ENCODE measurements at places on chromosomes 1 and 21.
A peak's percentile ranks its signal among the peaks of the same experiment; 100 is the strongest.

DNA sequence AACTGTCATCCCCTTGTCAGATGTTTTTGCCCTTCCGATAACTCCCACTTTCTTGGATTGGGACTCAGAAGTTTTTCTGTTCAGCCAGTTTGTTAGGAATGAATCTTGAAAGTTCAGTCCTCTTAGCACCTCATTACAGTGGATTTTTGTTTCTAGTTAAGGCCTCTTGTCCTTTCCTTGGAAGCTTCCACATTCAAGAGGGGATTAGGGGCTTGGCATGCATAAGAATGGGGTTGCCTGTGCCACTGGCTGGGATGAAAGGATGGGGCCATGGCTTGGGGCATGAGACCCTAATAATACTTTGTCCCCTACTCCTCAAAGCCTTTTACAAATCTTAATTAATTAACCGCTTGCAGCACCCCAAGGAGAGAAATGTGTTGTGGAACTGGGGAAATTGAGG lies 2.4 kb upstream of the DHDDS start:
- DNase-seq, result no peak

GRCh38 chr1:33874636-33875035 lies 10.8 kb downstream of the HMGB4 start:
- no peak for DNase-seq

GRCh38 chr1:100713626-100714025 lies 5.9 kb upstream of the VCAM1 start:
- no peak for DNase-seq

- no peak for DNase-seq
These were observed 288.4 kb downstream of the SMYD3 start for GRCh38 chr1:246218686-246219085.

- no peak for DNase-seq
These were observed 56.3 kb upstream of the FBXO28 start for GRCh38 chr1:224057461-224058199.

GRCh38 chr1:192635939-192636338 lies at the start of gene RGS13:
Gene RGS13 (plus strand): TSS chr1:192636147. CDS start chr1:192644335, 8,188 bp downstream.
- DNase-seq, result no peak

GRCh38 chr1:156124557-156125483 lies 10.3 kb downstream of the LMNA start:
- DNase-seq, result peak; percentile 54
